Left renal cortex interstitium (tissue), 4 donors: ENCODE measurements at places on chromosomes 13 and 19. TPM values are rescaled to one million over a fixed set of nuclear protein-coding genes. Genes with fewer than 3 reads are reported as not detected.

- DNase-seq = no peak
Observed at GRCh38 chr19:52007451-52007805, 583 bp downstream of the ZNF615 start.

DNA sequence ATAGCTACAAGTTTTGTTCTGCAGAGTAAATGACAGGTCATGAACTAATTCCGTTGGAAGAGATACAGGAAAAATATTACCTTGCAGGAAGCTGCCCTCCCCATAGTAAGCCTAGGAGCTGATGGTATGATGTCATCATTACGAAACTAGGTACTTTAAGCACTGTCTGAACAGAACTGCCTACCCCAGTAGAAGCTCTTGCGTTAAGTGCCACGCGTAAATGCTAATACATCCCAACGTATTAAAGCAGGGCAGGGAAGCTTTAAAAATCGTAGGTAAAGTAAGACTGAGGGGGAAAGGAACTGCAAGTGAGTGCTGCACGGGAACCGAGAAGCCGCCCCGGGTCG is 572 bp downstream of the UGGT2 start:
- DNase-seq = peak; percentile 22

- DNase-seq = no peak
Observed at GRCh38 chr19:456547-457110, 4.2 kb downstream of the SHC2 start.

- DNase-seq = no peak
Observed at GRCh38 chr13:71593566-71593965, 273.4 kb downstream of the DACH1 start.

DNA sequence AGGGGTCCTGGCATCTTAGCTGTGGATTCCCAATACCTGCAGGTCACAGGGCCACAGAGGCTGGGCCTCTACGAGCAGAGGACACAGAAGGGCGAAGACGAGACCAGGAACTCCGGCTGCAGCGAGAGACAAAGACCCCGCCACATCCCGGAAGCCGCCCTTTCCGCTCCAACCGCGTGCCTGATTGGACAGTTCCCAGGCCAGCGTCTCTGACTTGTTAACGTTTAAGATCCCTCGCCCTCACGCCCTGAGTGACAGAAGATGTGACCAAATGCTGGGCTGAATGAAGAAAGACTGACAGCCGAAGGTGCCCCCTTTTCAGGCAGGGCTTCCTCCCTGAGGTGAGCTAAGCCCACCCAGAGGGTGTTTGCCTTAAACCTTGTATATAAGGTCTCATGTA is at the start of gene ZNF98:
TSS of gene ZNF98 (minus strand) at position 136 of the 400 bp plus-strand sequence. CDS start at position 14, 122 bp downstream.
- no peak for DNase-seq

DNA sequence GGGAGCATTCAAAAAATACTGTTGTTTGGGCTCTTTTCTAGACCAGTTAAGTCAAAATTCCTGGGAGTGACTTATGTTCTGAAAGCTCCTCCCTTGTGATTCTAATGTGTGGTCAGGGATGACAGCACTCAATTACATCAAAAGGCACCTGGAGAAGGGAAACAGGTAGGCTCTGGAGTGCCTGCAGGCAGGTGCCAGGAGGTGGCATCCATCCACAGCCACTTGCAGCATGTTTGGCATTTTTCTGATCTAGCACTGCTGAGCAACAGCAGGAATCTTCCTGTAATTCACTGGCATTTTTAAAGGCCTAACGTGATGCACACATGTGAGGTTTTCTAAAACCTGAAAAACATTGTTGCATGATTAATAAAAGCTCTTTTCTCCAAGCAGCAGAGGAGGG is 94.6 kb downstream of the CCNA1 start:
- DNase-seq = no peak

- no peak for DNase-seq
Observed at GRCh38 chr19:48433337-48433736, 12.4 kb upstream of the GRWD1 start.

DNA sequence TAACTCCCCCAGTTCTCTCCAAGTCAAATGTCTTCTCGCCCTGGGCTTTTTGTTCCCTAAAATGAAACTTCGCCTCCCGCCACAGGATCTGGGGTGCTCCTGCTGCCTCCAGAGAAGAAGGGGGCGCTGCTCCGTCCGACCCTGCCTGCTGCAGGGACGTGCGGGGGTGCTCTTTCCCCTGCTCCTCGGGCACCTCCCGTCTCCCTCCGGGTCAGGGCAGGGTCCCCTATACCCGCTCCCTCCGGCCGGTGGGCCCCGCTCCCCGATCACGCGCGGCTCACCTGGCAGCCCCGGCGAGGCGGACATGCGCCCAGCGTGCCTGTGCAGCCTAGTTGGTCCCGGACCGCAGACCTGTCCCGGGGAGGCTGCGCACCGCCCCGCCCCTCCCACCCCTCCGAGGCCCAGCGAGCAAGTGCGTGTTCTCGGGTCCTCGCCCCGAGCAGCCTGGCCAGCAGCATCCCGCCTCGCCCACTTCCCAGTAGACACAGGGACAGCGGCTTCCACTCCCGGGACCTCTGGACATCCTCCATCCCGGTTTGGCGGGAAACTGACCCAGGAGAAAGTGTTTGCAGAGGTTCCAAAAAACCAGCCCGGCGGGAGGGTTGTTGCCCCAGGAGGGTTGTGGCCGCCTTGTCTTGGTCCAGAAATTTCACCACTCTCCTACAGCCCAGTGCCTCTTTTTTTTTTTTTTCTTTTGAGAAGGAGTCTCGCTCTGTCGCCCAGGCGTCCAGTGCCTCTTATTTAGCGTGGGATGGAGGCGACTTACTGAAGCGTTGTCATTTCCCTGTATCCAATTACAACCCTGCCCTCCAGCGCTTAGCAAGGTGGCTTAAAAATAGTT is at the start of gene OXGR1:
TSS of gene OXGR1 (minus strand) at position 460 of the 841 bp plus-strand sequence. CDS start 6,717 bp downstream, outside the sequence.
- DNase-seq = peak; percentile 62

GRCh38 chr13:110306340-110306959 is 507 bp downstream of the COL4A1 start:
- no peak for DNase-seq

DNA sequence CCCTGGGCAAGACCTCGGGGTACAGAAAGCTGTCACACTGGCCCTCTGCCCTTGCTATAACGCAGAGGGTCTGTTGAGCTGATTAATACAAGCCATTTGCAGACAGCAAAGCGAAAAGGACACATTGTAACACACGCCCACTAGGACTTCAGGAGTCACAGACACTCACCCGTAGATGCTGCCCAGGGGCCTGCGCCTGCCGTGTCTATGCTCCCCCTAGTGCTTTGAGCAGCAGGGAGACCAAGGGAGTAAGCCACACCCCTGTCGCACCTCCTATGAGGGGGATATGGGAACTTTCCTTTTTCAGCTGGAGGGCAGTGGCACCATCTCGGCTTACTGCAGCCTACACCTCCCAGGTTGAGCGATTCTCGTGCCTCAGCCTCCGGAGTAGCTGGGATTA is 1930.2 kb downstream of the OLFM4 start:
- no peak for DNase-seq

DNA sequence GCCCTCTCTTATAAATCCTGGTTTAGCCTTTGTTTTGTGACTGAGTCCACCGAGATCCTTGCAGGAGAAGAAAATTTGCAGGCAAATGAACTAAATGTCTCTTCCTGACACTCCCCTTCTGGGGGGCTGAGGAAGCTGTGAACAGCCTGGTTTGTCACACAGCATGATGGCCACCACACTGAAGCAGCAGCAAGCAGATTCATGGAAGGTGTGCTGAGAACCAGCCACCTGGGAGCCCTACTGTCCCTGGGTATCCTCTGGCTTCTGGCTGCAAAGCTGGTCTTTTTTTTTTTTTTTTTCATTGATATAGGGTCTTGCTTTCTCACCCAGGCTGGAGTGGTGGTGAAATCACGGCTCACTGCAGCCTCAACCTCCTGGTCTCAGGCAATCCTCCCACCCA is 11.2 kb downstream of the MRPS12 start:
- DNase-seq = no peak

GRCh38 chr13:101343128-101343787 is 73.0 kb downstream of the NALCN start:
- DNase-seq = no peak

GRCh38 chr13:107367258-107367657 is 799.3 kb upstream of the ARGLU1 start:
- no peak for DNase-seq

DNA sequence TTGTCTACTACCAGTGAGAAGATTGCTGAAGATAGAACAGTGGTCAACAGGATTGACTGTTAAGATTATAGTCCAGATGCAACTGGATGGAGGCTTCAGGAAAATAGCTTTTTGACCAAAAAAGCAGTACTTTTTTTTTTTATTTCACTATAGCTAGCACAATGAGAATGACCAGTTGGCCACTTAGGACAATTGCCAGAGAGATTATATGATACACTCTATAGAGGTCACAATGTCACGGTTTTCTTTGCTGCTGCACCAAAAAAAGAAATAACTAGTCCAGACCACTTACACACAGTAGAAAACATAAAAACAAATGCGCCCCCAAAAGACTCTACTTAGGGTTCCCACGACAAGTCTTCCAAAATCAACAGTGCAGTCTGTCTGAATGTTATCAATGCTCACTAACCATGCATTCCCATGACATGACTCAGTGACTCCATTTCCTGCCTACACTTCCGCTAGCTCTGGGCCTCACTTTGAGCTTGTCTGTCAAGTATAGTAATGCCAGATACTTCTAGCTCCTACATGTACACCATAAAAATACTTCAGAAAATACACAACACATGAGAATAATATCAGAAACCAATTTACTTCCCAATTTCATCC is 209.1 kb upstream of the STARD13 start:
- peak; percentile 29 for DNase-seq

DNA sequence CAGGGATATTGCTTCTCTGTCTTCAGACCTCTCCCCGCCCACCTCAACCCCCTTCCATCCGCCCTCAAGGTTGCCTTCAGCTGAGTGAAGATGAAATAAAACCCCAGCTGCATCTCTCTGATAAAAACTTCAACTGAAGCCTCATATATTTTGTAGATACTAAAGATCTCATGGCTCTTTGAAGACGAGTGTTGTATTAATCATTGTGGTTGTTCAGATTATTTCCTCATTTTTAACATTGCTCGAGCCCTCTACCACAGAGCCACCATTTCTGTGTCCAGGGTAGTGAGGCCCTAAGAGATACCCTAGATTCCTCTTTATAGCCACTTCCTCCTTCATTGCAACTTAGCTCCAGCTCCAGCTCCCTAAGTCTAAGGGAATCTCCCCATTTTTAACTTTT is 312.8 kb upstream of the ZNF507 start:
- no peak for DNase-seq

GRCh38 chr19:55305983-55306562 is 19.1 kb downstream of the TMEM150B start:
- no peak for DNase-seq

DNA sequence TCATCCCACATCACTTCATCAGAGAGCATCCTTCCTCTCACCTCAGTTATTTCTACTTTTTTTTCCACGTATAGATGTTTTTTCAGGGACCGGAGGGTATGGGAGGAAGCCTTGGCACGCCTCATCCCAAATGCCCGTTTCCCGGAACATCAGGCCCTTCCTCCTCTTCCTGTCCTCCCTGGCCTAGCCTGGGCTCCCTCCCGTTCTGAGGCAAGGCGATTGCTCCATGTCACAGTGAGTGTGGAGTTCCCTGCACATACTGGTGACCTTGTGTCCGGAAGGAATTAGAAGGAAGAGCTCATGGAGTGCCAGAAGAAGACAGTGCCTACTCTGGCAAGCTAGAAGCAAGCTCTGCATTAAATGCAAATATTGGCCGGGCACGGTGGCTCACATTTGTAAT is 1.1 kb upstream of the ZNF627 start:
- DNase-seq = no peak

DNA sequence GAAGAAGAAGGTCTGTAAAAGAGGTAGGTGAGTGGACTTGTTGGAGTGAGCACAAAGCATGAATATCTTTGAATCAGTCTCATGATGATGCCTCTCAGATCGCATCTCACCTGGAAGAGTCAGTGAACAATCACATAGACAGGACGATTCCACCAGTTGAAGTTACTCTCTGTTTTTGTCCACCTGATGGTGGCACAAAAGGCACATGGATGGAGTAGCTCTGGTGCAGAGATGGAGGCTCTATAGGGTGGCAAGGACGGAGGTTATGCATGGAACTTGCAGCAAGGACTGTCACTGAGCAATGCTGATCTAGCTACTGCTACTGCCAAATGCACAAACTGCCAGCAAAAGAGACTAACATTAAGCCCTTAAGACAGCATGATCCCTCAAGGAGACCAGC is 10.3 kb upstream of the MYCBP2 start:
- DNase-seq = no peak

DNA sequence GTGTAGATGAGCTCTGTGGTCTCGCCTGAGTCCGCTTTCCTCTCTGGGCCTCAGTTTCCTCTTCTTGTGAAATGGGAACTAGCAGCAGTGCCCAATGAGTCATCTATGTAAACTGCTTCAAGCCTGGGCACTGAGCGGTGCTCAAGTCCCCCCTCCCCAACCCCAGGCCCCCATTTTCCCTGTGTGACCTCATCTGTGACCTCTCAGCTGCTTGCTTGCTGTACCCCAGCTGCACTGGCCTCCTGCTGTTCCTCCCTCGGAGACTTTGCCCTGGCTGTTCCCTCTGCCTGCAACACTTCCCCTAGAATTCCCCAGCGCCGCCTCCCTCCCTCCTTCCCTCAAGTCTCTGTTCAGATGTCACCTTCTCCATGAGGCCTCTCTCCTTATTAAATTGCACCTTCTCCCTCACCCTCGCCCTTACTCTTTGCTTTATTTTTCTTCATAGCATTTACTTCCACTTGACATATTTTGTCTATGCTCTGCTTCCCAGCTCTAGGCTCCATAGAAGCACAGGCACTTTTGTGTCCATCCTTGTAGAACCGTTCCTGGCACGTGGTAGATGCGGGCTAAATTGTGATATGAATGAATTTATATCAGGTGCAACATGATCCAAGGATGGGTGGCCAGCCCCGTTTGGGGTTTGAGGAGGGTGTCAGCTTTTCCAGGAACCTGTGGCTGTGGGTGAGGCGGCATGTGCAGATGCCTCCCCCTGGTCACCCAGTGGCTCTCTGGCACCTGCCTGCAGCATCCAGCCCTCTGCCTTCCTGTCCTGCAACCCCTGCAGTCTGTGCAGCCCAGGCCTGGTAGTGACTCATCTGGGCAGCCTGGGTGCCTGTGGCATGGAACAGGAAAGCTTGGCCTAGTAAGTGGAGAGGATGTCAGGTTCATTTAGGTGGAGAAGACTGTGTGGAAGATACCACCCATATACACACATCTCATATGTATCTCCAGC is 26.3 kb downstream of the SIPA1L3 start:
- DNase-seq = no peak

DNA sequence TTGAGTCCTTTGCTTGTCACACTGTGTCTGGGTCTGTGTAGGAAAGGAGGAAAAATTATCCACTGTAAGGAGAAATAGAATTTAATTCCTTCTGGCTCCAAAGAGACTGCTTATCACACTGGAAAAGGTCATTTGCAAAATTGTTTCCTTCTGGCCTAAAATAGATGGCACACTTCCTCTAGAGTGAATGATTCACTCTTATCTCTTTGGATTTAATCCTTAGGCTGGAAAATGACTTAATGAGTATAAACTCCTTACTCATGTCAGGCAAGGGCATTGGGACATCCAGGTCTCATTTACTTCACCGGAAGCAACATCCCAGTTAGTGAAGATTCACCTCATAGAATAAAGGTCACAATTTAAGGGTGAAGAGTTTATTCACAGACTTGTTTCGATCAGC is 293.6 kb downstream of the OXGR1 start:
- no peak for DNase-seq

The SPHK2 gene
- polyA plus RNA-seq = 40.1 TPM

The CLEC4M gene
- polyA plus RNA-seq = 4.7 TPM

The VAV1 gene
- polyA plus RNA-seq = 1.5 TPM

The ZNF28 gene
- 18.6 TPM for polyA plus RNA-seq

The GSX1 gene
- polyA plus RNA-seq = not detected

The ZNF610 gene
- polyA plus RNA-seq = 12.9 TPM

The ZNF98 gene
- 2.5 TPM for polyA plus RNA-seq

The FPR2 gene
- polyA plus RNA-seq = not detected

The KIR2DL3 gene
- polyA plus RNA-seq = 0.09 TPM

The COX6B2 gene
- polyA plus RNA-seq = 0.76 TPM

The CYP2F1 gene
- polyA plus RNA-seq = 0.32 TPM

The ZNF527 gene
- polyA plus RNA-seq = 7.2 TPM

The ZNF738 gene
- polyA plus RNA-seq = 33.0 TPM
